ENCODE measurements at places on chromosomes 5 and 9.

DNA sequence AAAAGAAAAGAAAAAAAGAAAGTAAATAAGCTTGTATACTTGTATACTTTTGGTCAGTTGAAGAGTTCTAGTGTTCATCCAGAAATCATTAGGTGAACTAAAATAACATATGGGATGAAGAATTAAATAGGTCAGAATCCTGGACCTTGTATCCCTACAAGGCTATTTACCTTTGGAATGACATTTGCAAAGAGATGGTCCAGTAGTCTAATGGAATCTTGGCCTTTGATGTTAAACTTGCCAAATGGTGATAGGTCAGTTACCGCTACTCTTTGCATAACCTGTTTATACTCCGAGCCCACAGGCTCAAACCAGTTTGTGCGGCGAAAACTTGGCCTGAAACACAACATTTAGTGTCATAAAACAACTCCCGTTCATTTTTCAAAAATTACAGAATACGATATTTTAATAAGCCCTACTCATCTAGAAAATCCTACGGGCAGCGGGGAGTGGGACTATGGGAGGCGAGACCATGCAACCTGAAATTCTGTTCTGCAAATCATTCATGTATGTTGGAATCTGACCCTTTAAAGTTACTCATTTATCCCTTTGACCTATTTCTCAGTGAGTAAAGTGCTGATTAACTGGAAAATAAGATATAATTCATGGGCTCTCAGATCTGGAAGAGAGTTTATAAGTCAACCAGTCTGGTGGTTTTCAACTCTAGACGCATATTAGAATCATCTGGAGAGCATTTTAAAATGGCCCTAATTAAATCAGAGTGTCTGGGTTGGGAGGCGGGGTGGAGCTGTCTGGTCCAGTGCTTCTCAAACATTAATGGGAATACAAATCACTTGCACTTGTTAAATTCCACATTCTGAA lies 38.6 kb downstream of the DMGDH start:
- DNase-seq: no peak

DNA sequence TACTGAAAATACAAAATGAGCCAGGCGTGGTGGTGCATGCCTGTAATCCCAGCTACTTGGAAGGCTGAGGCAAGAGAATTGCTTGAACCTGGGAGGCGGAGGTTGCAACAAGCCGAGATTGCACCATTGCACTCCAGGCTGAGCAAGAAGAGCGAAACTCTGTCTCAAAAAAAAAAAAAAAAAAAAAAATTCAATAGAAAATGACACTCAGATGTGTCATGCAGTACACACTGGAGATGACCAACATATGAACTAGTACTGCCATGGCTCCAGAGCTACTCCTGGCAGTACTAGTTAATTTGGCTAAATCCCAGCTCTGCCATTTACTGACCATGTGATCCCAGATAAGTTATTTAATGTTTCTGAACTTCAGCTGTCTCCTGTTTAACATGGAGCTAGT lies 7.3 kb downstream of the ATOX1 start:
- DNase-seq: no peak

GRCh38 chr9:4174546-4175175 lies 125.2 kb downstream of the GLIS3 start:
- no peak for DNase-seq

DNA sequence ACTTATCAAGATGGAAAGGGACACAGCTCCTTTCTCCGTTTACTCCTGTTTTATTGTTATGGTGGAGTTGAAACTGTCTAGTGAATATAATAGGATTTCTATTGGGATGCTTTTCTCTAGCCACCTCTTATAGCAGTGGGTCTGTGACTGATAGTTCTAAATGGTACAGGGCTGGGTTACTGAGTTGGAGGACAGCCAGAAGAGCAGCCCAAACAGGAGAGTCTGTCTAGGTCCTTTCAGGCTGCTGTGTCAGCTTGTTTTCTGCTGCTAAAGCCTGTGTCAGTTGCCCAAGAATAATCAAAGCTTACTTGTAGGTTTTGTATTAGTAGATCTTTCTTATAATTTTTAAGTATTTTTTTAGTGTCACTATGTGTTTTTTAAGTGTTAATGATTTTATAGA lies 356.0 kb upstream of the SEMA6A start:
- no peak for DNase-seq

GRCh38 chr5:39513236-39513635 lies 88.5 kb upstream of the DAB2 start:
- no peak for DNase-seq

- peak; percentile 15 for DNase-seq
These were observed 16.8 kb upstream of the ACTBL2 start for GRCh38 chr5:57499262-57500050.

- DNase-seq: no peak
These were observed 60.8 kb downstream of the MAPKAP1 start for GRCh38 chr9:125646217-125646616.

DNA sequence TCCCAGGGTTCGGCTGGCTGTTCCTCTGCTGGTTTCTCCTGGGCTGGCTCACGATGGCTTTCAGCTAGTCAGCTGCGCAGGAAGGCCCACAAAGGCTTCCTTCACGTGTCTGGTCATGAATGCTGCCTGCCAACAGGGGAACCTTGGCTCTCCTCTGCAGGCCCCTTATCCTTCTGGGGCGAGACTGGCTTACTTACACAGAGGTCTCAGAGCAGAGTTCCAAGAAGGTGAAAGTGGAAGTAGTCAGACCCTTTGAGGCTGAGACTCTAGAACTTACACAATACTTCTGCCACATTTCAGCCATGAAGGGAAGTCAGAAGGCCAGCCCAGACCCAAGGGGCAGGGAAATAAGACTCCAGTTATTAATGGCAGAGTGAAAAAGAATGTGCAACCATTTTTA lies 99.5 kb downstream of the LHFPL2 start:
- no peak for DNase-seq

DNA sequence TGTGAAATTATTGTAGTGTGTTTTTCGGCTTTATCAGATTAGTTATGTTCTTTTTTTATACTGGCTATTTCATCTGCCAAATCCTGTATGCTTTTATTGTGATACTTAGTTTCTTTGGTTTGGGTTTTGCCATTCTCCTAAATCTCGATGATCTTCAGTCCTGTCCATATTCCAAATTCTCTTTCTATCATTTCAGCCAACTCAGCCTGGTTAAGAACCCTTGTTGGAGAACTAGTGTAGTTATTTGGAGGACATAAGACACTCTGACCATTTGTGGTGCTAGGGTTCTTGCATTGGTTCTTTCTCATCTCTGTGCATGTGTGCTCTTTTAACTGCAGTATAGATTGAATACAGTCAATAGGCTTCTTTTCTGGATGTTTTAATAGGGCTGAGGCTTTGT lies 187.0 kb upstream of the CCNH start:
- DNase-seq: no peak

DNA sequence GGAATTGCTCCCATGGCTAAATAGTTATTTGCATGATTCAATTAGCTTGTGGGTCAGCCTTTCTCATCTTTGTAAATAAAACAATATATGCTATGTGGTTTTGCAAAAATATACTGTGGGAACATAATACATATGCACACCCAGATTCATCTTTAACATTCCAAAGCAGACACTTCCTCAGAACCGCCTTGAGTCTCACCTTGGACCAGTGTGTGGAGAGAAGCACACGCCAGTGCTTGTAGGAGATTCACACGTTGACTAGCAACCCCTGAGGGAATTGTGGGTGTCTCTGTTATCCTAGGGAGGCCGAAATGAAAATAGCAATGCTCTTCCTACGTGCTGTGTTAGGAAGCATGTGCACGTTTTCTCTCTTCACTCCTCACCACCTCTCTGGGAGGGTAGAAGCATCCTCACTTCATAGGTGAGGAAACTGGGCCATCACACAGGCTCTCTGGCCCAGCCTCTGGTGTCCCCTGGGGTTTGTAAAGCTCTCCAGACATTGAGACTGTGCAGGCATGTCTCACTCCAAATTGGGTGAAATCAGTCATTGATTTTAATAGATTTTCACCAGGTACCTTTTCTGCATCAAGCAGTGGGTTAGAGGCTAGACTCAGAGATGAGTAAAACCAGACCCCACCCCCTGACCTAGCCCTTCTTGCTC lies 221.7 kb downstream of the PBX3 start:
- DNase-seq: no peak

- DNase-seq: no peak
These were observed 228.8 kb downstream of the TLE4 start for GRCh38 chr9:79800578-79800977.

DNA sequence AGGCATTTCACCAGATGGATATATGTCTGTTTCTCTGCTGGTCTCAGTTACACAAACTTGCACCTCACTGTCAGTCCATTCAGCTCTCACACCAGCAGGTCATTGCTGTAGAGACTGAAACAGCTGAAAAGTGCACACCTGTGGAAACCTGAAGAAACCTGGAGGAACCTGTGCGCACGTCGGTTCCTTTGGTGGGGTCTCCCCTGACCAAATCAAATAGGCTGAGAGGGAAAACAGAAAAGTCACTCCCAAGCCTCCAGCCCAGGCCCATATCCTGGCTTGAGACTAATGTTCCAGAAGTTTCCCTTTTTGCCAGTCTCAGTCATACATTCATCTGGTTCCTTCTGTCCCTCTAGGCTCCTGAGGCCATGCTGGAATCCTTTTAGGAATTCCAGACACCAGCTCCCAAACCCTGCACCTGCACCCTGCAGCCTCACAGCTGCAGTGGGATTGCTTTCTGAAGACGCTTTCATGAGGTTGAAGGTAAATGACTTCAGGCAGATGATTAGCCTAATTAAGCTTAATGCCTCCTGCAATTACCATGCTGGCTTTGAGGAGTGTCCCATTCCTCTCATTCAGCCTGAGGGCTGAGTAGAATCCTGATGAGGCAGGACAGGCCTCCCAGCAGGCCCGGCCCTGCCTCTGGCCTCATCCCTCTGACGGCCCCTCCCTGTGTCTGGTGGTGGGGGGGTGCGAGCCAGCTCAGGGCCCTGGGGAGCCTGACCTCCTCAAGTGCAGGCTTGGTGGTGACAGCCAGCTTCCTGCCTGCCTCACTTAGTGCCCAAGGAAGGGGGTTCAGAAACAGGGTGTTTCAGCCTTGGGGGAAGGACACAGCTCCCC lies 24.3 kb upstream of the CXCL14 start:
- DNase-seq: peak; percentile 80

DNA sequence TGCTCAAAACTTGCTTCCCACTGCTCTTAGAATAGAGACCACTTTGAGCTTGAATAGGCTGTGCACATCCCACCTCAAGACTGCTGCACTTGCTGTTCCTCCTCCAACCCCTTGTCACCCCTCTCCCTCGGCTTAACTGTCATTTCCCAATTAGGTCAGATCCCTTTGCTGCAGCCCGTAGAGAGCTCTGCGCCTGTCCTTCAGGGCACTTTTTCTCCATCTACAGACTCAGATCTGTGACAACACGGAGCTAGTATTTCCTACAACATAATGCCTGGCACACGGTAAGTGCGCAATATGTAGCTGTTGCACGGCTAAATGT lies 485 bp upstream of the HABP4 start:
- DNase-seq: no peak

- DNase-seq: peak; percentile 14
These were observed 373.6 kb upstream of the SGCD start for GRCh38 chr5:155953335-155953734.

- DNase-seq: no peak
These were observed 7.0 kb downstream of the TRMT10B start for GRCh38 chr9:37760416-37761161.

DNA sequence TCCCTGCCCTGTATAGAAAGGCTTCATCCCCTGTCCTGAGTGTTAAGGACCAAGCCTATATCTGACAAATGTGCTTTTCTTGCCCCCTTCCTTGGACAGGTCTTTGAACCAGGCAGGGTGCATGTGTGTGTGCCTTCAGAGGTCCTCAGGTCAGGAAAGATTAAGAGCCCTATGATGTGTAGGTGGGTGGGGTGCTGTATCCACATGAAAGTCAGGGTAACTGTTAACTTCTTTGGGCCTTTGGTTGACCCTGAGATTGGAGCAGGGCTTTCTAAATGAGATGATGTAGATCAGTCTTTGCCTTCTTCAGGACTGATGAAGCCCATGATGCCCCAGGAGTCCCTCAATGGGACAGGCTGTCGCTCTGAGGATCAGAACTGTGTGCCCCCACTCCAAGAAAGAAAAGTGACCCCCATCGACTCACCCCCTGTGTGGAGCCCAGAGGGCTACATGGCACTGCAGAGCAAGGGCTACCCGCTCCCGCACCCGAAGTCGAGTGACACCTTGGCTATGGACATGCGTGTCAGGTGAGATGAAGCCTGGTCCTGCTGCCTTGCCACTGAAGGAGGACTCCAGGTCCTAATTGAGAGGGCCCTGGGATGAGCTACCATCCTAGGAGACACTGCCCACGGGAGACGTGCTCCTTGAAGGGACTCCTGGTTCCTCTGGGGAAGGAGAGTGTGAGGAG lies 29.4 kb upstream of the POMT1 start:
- DNase-seq: no peak

DNA sequence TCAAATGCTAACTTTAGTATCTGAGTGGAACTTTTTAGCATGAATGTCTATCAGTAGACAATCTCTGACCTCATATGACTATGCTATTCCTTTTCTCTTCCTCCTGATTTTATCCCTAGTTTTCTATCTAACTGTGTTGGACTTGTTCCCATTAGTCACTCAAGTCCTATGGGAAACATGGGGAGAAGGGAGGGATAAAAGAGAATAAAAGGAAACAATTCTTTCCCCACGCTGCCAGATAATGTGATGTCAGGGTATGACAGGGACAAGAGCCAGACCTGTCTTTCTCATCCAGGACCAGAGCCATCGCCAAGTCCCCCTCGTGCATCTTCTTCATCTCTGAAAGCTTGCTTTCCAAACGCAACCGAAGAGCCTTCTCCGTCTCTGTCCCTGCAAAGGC lies 43.9 kb downstream of the CDK5RAP2 start:
- DNase-seq: no peak

GRCh38 chr9:18256568-18256967 lies 217.4 kb upstream of the ADAMTSL1 start:
- no peak for DNase-seq

DNA sequence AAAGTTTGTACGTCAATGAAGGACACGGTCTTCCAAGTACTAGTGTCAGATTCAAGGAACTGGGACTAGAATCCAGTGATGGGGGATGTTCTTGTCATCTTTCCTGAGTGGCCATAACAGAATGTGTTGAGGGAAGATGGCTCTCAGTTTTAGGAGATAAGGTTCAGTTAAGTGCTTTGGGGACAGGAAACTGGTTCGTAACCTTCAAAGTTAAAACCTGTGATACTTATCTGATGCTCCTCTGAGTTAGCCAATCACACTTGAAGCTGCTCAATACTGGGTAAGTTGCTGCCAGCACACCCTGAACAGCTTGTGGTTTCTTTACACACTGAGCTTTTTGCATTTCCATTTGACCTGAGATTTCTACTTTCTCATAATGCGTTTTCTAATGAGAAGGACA lies 64.4 kb downstream of the PIK3R1 start:
- no peak for DNase-seq

- no peak for DNase-seq
These were observed 105.8 kb upstream of the EFNA5 start for GRCh38 chr5:107776506-107776905.

- DNase-seq: no peak
These were observed 68.6 kb downstream of the VCAN start for GRCh38 chr5:83540105-83540504.

GRCh38 chr9:136001231-136001630 lies 40.1 kb upstream of the UBAC1 start:
- no peak for DNase-seq
